ENCODE measurements at places on chromosomes 2 and 18.

DNA sequence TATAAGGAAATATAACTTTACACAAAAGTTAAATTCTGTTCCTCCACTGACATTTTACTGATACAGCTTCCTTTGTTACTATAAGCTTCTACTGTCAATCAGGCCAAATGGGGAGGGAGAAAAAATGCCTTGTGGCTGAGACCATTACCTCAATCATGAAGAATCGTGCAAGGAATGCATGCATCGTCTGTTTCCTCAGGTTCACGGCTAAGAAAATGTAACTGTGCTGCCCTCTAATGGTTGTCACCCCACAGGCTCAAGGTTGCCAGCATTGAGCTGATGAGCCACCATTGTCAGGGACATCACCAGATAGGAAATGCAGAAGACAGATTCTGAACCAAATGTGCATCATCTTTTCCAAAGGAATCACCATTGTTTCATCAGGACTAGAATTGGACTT lies 426.9 kb downstream of the CDH2 start:
- DNase-seq, result no peak

GRCh38 chr2:72895154-72895553 lies 7.9 kb downstream of the SPR start:
- DNase-seq, result no peak

GRCh38 chr2:217394510-217395351 lies 534.9 kb upstream of the TNP1 start:
- no peak for DNase-seq

GRCh38 chr2:238242731-238243495 lies 3.1 kb upstream of the HES6 start:
- DNase-seq, result no peak

GRCh38 chr2:85266146-85267041 lies 61.4 kb downstream of the TGOLN2 start:
- DNase-seq, result no peak

- no peak for DNase-seq
These were observed 880.6 kb downstream of the TSN start for GRCh38 chr2:122636097-122636496.

DNA sequence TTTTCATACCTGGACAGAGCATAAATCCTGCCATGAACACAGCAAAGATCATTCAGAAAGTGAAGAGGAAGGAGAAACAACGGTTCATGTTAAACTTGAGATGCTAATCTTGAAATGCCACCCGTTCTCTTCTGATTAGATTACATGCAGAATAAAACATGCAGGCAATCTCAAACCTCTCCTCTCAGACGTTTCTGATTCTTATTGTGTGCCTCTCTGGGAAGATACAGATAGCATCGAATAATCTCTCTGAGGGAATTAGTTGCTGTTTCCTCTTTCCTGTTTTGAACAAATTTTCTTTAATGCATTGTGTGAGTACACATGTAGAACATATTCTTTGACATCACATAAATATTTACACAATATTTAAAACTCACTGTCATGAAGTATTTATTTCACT lies 313.4 kb downstream of the PRKCE start:
- DNase-seq, result no peak

DNA sequence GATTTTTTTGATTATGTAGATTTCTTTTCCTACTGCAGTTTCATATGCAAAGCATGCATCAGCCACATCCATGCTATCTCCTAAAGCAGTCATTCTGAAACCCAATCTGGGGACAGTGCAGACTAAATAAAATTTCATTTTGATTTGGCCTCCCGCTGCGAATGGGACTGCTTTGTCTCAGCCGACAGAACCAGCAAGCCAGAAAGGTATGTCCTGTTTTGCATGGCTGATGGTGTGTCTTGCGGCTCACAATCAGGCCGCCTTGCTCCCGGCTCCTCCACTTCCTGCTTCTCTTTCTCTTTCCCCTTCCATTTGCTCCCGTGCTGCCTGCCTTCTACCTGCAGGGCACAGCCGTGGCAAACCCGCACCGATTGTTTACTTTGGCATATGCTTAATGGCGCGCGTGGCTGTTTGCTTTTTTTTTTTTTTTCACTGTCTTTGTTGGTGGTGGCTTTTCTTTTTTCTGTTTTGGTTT lies 419.6 kb upstream of the POU3F3 start:
- DNase-seq, result peak; percentile 13

DNA sequence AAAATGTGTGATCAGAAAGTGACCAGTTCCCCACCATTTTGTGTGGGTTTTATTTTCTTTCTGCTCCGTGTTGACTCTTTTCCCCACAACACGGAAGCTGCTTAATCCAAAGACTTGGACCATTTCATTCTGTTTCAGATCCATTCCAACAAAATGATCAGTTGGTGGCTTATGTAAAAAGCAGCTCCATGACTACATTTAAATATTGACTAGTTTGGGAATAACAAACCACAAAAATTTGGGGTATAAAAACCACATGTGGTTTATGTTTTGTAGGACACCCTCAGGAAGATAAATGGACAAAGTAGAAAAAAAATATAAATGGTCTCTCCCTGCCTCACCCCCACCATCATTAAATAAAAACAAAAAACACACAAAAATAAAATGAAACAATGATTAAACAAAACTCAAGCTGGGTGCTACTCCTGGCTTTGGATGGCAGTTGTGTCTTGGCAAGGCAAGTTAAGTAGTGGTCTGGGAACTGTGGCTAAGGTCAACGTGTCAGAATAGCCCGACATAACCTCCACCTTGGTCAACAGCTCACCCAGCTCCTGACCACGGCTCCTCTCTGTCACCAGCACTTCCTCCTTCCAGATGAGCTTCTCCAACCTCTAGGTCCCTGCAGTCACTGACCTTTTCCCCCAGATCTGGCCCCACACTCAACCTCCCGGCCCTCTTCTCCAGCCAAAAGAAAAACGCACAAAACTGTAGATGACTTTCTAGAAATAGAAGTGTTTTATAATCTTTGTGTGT lies 12.8 kb upstream of the WIPF1 start:
- DNase-seq, result no peak

DNA sequence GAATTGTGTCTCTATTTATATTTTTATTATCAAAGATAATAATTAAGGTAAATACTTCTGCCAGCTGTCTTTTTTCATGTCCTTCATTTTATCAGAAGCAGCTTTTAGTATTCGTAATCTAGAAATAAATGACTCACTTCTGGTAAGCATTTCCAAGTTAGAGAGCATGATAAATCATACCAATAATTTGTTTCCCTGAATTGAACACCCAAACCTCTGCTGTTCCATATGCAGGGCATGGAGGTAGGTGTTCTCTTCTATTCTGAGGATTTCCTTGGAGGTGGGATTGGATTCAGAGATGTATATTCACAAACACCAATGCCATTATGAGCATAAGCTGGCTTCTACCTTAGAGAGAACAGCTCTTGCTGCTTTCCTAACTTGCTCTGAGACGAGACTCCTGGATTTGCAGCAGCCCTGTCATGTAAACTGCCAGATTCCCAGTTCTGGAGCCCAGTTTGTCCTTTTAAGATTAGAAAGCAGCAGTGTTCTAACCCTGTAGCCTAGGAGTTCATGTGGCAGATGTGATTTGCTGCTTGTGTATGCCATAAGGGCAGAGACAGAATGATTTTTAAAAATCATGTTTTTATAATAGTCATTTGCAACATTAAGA lies 47.5 kb downstream of the SKA1 start:
- no peak for DNase-seq

DNA sequence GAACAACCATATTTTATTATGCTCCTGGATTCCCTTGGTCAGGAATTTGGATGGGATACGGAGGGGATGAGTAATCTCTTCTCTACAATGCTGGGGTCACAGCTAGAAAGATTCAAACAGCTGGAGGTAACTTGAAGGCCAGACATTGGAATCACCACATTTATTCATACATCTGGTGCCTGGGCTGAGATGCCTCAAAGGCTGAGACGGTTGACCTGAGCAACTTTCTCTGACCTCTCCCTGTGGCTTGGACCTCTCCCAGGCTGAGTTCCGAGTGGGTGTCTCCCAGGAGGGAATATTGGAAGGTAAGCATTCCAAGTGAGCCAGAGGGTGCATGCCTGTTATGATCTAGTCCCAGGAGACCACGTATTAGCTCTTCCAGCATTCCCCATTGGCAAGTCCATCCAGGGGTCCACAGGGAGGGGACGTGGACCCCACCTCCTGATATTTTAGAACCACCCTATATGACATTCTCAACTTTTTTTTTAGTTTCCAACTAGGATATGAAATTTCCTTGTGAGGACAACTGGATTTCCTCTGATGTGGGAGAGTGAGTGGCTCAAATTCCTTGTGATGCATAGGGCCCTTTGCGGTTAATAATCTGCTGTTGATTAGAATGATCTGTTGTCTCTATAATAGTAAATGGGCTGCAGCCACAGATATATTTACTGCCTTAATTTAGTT lies 101.8 kb downstream of the MRPS9 start:
- no peak for DNase-seq

DNA sequence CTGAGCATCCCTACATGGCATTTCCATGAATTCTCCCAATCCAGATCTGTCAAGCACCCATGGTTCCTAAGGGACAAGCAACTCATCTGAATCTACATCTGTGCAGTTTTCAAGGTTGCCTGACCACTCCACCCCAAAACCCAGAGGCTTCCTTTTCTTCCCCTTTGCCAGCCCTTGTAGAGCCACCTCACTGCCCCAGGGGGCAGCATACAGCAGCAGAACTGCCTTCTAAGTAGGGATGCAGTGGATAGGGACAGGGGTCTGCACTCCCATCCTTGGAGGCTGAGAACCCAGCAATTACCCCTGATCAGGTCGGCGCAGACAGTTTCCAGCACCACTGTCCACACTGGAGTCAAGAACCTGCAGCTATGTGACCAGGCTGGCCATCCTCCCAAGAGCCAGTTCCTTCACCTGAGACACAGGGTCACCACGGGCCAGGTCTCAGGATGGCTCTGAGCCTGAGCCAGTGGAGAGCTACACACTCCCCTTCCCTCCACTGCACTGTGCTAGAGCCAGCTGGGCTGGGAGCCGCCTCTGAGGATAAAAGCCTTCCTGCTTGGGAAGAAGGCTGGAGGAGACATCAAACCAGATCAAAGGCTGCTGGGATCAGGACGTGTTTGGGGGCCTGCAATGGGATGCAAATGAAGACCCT lies 283.1 kb downstream of the CELF4 start:
- DNase-seq, result no peak

DNA sequence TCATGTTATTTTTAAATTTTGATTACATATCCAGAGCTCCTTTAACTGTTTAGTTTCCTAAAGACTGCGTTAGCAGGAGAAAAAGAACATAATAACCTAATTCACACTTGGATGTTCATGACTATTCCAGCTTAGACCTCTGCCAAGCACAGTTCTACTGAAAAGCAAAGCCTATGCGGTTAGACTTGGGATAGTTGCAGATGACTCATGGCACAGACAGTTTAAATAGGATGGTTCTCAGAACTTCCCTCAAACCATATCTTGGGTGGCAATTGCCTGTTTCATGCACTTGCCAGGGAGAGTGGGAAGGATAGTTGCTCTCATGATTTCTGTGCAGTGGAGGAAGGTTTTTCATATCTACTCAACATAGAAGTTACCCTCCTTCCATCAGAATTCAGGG lies 149.7 kb upstream of the KLHL29 start:
- no peak for DNase-seq

DNA sequence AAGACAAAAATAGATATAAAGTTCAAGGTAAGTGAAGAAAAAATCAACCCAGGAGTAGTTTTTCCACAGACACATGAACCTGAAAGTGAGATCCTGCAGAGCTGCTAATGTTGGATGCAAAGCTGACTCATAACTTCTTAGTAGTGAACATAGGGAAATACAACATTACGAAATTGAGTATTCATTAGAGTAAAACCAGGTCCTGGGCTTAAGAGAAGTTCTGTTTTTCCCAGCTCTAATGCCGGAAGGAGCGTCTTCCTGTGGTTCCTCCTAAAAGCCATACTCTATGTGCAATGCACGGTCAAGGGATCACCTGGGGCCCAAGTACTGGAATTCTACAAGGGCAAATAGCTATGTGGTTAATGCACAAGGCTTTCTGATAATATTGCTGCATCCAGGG lies 141.7 kb downstream of the RBMS1 start:
- no peak for DNase-seq

DNA sequence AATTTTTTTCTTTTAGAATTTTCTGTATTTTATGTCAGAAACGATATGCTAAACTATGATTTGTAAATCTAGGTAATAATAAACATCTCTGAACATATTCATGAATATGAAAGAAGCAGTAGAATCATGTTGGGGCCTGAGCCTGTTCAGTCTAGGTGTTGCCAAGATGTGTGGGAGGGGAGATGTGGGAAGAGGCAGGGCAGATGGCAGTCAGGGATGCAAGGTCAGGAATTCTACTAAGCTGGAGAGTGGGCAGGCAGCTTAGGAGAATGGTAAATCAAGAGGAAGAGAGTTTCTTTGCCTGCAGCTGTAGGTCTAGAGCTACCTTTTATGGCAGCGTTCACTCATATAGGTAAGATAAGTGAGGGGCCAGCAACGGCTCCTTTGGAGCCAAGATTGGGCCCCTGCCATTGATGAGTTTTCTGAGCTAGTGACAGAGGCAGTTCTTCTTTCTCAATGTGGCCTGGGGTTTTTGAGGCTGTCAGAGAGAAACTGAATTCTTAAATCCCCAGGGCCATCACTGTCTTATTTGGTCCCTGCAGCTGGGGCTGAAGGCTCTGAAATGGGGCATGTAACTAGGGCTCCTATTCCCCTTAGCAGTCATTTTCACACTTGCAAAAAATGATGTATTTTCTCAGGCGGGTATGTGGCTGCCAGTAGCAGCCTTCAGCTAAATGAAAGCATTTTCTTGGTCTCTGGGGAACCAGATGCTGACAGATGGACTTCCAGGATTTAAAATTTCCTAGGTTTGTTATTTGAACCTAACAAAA lies 232.8 kb downstream of the PIK3C3 start:
- DNase-seq, result no peak

DNA sequence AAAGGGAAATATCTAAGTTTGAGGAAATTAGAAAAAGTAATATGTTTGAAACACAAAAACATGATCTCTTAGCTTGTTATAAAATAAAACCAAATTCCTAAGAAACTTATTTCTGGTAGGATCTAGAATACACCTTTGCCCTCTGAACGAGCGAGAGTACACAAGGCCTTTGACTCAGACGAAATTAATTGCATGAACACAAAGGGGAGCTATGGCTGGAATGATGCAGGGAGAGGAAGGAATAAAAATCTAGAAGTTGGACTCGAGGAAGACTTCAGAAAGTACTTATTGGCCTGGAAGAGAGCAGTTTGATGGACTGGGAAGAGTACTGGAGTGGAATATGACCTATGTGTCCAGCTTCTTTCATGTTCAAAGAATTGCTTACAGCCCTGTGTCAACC lies 927 bp upstream of the CRYGD start:
- no peak for DNase-seq

- DNase-seq, result no peak
These were observed 63.4 kb upstream of the PEX13 start for GRCh38 chr2:60954139-60954538.
